ENCODE measurements at places on chromosomes 6 and 20. TPM values are rescaled to one million over a fixed set of nuclear protein-coding genes. Genes with fewer than 3 reads are reported as not detected.

Gene OARD1
- 9.7 TPM for total RNA-seq

Gene SLC12A5
- not detected for total RNA-seq

Gene NAPB
- 4.0 TPM for total RNA-seq

Gene ZC2HC1B
- total RNA-seq = not detected

Gene FAM209B
- total RNA-seq = not detected

Gene MRPS18B
- 46.4 TPM for total RNA-seq

Gene MEP1A
- 601 TPM for total RNA-seq

Gene CYP39A1
- 10.2 TPM for total RNA-seq

Gene AFDN
- 371 TPM for total RNA-seq

Gene GDAP1L1
- total RNA-seq = not detected

Gene WFDC10B
- not detected for total RNA-seq

Gene EMILIN3
- total RNA-seq = 1.5 TPM

Gene ZSCAN26
- total RNA-seq = 16.5 TPM

Gene PGC
- total RNA-seq = not detected

Gene BFSP1
- 0.75 TPM for total RNA-seq

Gene MAP7
- 47.9 TPM for total RNA-seq

Gene MAS1
- not detected for total RNA-seq

Gene SAPCD1
- 3.3 TPM for total RNA-seq

Gene BMP7
- total RNA-seq = 2.2 TPM

Gene BCAS4
- 3.3 TPM for total RNA-seq

Gene DOK5
- total RNA-seq = 1.3 TPM

Gene KCNK5
- total RNA-seq = 86.0 TPM

Gene DST
- 475 TPM for total RNA-seq

Gene CCN6
- not detected for total RNA-seq

Gene TNF
- 0.41 TPM for total RNA-seq

Gene MCHR2
- total RNA-seq = not detected

Gene APCDD1L
- total RNA-seq = not detected

Gene PRDM13
- not detected for total RNA-seq

Gene CHD6
- 27.3 TPM for total RNA-seq

Gene PRPH2
- 0.27 TPM for total RNA-seq

Gene EYA2
- 17.5 TPM for total RNA-seq

Gene PRSS16
- total RNA-seq = 24.1 TPM
